Stimulated activated CD8-positive, alpha-beta memory T cell treated with anti-CD3 and anti-CD28 coated beads, Interleukin-4, amount 100 ng/mL, for 4 hours (primary cell): ENCODE measurements at places on chromosomes 1 and 21.

GRCh38 chr1:192011525-192011924 is 146.7 kb upstream of the RGS18 start:
- no peak for DNase-seq

- no peak for DNase-seq
Measured at GRCh38 chr21:42809577-42810475, 69.5 kb downstream of the WDR4 start.

- DNase-seq, result no peak
Measured at GRCh38 chr1:22824466-22824865, 113.8 kb downstream of the EPHB2 start.

DNA sequence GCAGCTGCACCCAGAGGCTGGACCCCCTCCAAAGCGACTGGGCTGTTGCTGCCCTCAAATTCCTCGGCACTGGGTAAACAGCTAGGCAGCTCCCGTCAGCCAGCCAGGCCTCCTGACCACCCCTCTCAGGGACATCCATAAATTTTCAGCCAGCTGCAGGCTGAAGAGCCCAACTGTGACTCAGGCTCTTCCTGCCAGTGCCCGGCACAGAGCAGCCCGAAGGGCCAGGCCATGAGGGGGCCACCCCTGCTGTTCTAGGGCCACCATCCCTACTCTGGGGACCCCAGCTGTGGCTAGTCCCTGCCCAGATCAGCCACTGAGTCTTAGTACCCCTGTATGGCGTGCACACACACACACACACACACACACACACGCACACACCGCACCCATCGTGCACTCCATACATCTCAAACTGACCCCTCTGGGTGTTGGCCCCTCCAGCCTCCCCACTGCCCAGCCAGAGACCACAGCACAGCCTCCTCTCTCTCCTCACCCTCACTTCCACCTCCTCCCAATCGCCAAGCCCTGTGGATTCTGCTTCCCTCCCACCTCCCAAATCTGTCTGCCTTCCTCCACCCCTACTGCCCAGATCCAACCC is 6.2 kb upstream of the LAPTM5 start:
- no peak for DNase-seq

DNA sequence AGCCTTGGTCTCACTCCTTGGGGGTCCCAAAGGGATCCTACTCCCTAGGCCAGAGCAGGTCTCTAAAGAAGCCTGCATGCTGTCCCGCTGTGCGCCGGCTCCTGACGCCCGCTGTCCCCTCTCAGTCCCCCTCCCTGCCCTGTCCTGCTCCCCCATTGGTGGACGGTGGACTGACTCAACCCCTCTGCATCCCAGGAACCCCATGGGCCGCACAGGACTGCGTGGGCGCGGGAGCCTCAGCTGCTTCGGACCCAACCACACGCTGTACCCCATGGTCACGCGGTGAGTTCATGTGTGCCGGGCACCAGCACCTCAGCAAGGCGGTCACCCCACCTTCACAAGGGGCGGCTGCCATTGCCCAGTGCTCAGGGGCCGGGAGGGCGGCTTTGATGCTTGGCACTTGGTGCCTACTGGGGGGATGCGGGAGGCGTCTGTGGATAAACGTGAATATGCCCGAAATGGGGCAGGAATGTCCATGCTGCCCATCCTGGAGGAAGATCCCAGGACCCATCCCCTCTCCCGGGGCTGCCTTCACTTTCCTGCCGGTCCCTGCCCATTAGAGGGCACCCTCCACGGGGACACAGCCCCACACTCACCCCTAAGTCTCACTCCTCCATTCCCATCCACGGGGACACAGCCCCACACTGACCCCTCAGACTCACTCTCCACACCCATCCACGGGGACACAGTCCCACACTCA is 20.2 kb upstream of the LRRC3 start:
- no peak for DNase-seq

- DNase-seq, result no peak
Measured at GRCh38 chr1:76266762-76267161, 192.2 kb downstream of the ST6GALNAC3 start.

DNA sequence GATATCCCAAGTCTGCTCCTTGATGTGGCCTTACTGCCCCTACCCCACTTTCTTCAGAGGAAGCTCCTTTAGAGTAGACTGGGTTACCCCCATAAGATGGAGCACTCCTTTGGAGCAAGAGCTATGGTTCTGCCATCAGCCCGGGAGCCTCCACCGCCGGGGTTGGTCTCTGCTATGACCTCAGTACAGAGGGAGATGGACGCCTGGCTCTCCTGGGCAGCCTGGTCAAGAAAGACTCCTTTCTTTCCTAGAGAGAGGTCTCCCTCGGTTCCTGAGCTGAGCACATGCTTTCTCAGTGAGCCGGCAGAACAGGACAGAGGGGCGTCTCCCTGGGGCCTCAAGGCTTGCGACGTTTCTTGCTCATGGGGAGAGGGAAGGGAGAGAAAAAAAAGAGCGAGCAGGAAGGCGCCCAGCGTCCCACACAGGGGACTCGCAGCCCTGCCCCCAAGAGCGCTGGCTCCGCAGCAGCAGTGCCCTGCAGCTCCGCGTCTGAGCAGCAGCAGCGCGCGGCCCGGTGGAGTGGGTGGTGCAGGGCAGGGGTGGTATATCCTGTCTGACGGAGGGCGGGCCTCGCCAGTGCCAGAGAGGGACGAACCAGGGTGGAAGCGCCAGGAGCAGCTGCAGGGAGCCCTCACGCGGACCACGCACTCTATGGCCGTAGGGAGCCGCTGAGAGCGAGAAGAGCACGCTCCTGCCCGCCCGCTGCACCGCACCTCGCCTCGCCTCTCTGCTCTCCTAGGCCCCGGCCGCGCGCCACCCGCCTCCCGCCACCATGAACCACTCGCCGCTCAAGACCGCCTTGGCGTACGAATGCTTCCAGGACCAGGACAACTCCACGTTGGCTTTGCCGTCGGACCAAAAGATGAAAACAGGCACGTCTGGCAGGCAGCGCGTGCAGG is at the start of gene PKP1:
Gene PKP1 (plus strand): TSS at position 576 of the 899 bp plus-strand sequence. CDS start 197 bp downstream, at position 773.
- DNase-seq, result no peak

GRCh38 chr21:33578959-33579542 is 9.4 kb downstream of the DONSON start:
- no peak for DNase-seq

GRCh38 chr1:150021191-150021694 is 10.7 kb upstream of the OTUD7B start:
- no peak for DNase-seq

DNA sequence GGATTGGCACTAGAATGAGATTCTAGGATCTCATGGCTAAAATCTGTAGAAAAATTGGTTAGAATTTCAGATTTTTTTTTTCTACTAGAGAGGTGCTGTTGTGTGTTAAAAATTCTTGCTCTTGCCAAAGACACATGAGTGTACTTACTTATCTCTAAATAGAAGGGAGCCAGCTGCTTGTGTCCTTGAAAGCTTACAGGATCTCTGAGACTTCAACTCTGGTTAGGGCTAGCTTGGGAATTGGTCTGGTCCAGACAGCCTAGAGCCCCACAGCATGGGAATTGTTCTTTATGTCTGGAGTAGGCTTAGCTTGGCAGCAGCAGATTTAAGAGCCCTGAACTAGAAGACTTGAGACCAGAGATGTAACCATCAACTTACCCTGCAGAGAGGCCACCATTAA is 37.3 kb downstream of the MACO1 start:
- DNase-seq, result no peak

- DNase-seq, result no peak
Measured at GRCh38 chr1:77796695-77797405, 17.4 kb downstream of the MIGA1 start.

DNA sequence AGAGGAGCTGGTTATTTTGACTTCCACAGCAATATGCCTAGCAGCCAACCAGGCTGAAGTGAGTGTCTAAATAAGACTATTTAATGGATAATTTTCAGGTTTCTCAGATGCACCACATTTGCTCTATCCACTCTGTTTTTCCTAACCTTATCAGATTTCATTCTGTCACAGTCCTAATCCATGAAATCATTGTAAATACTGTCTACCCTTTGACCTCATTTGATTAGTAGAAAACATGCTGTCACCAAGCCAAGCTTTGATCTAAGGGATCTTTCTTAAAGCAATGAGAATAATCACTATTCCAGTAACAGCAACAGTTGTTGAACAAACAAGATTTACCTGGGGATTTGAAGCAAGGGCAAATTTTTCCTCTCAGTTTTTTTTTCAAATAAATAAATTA is 595.6 kb downstream of the LTN1 start:
- no peak for DNase-seq

DNA sequence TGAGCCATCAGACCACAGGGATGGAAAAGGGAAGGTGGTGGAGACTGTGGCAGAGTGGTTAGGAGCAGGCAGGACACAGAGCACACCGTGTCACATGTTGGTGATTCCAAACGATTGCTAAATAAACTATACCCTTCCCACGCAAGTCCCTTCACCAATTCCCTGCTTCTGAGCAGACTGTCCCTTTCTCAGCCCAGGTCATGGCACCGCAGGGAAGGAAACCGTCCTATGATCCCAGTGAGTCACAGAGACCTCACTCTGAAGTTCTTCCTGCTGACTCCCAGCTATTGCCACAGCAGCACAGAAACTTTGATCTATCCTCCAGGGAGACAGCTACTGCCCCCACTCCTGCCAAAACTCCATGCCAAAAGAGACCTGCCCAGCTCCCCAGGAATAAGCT is 19.2 kb downstream of the RIMS3 start:
- no peak for DNase-seq

- DNase-seq, result no peak
Measured at GRCh38 chr1:185144233-185144632, 12.5 kb downstream of the TRMT1L start.

- no peak for DNase-seq
Measured at GRCh38 chr1:58720680-58721079, 20.8 kb upstream of the MYSM1 start.

DNA sequence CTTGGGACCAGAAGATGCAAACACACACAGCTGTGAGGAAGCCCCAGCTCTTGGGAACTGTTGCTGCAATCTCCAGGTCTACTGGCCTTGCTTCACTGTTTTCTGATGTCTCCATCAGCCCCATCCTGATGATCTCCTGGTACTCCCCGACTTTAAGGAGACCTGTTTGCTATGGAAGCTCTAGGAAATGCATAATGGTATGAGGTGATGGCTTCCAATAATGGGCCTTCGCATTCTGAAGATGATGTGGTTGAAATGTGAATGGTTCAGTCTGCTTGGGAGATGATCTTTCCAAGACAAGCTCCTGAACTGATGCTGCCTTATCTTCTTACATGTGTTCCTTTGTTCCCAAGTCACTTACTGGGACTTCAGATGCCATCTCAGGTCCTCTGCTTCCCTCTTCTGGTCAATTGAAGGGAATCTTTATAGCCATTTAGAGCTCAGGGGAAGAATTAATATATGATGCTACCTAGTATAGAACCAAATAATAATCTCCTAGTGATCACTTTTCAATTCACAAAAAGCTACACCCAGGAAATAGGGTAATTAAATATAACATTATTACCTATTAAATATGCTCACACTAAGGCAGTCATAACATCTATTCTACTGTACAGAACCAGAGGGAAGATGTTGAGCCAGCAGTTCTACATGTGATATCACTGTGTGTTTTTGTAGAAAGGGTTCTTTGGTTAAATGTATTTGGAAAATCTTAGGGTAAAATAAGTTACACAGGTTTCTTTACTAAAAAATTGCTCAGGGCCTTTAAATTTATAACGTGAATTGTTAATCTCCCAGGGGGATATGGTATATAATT is 73.9 kb upstream of the VTCN1 start:
- DNase-seq, result no peak

GRCh38 chr1:9260059-9260766 is 25.6 kb downstream of the H6PD start:
- DNase-seq, result no peak

- DNase-seq, result peak; percentile 54
Measured at GRCh38 chr1:212477014-212477679, 44.4 kb downstream of the NENF start.

DNA sequence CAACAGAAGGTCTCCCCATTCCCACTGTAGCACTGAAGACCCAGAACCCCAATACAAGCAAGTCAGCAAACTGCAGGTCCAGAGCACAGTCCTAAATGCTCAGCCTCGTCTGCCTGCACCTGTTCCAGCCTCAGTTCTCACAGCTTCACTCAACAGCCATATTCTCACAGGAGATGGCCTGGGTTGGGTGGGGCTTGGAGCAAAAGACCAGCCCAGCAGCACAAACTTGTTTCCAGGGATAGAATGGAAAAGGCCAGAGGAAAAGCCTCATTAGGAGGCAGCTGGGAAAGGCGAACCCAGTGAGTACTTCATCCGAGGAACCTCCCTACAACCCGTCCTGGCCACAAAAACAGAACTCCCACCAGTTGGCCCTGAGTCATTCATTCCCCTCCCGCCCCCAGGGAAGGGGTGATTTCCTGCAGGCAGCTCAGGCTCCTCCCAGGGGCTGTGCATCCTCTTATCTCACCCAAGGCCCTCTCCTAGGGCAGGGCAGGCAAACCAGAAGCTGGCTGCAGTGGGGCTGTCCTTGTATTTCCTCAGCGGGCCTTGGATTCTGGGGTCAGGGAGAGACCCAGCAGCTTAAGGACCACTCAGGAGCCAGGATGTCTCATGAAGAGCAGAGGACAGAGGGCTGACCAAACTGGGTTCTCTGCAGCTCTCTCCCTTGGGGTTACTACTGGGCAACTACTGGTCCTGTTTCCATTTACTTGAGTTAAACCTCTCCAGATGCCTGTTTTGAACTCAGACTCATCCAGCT is 7.4 kb upstream of the MPL start:
- DNase-seq, result peak; percentile 31

DNA sequence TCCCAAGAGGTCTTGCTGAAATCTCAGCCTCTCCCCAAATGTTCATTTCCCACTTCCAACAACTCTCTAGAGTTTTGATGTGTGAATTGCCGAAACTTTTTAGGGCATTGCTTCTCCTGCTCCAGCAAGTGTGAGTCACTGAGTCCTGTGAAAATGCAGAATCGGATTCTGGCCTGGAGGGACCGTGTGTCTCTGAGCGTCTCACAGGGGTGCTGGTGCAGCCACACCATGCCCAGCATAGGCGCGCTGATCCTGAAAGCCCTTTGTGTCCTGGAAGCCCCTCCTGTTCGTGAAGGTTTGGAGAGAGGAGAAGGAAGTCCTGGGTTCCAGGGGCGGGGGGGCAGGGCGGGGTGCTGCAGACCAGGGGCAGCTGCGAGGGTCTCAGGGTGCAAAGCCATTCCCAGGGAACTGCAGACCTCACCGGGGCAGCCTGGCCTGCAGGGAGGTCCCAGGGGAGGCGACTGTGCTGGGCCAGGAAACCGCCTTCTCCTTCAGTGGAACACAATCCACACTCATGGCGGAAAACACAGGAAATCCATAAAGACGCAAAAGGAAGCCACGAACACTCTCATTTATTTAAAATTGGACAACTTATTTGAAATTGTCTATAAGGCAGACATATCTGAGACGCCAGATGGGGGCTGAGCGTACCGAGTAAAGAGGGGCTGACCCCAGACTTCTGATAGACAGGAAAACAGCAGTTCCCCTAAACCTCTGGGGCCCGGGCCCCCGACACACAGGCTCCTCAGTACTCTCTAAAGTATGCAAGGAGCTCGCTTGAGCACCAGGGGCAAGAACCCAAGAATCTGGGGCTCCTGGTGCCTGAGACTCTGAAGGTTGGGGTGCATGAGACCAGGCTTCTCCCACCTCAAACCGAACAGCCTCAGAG is 43.5 kb upstream of the ADARB1 start:
- no peak for DNase-seq

- DNase-seq, result no peak
Measured at GRCh38 chr1:202599669-202600431, 110.4 kb downstream of the SYT2 start.
